ENCODE measurements at places on chromosomes 4 and X.

DNA sequence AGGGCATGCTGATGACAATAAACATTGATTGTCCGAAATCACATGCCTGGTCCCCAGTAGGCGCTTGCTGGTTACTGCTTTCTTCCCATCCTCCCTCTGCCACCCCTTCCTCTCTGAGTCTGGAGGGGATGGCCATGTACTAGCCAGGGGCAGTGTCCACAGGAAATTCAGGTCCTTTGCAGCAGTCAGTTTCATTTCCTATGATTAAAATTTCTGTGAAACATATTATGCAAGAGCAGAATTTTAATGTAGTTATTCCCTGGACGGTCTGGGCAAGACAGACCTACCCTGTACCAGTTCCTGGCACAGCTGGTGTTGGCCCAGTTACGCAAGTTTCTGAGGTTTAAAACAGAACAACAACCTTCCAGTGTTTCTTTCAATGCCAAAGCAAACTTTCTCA lies 28.2 kb upstream of the TLR2 start:
- no peak for DNase-seq

DNA sequence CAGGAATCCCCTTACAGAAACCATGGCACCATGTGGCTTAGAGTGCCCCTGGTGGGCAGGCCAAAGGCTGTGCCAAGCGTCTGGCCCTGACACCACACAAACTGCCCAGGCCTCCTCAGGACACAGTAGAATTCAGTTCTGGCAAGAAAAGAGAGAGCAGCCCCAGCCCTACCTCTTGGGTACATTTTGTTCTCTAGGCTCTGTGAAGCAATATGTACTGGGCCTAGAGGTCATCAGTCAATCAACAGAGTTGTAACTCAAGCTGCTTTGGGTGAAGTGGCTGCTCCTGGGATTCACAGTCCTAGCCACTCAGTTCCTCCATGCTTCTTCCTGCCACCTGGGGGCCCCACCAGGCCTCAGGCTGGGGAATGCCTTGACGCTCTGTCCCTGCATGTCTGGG lies 158.1 kb upstream of the MAMLD1 start:
- DNase-seq = no peak

GRCh38 chr4:95676190-95676589 lies 127.4 kb upstream of the UNC5C start:
- no peak for DNase-seq

- DNase-seq = no peak
Observed at GRCh38 chr4:165634766-165635165, 238.3 kb upstream of the TLL1 start.

- no peak for DNase-seq
Observed at GRCh38 chr4:13523591-13524503, 20.5 kb downstream of the NKX3-2 start.

- no peak for DNase-seq
Observed at GRCh38 chr4:177236886-177237285, 72.8 kb upstream of the NEIL3 start.

DNA sequence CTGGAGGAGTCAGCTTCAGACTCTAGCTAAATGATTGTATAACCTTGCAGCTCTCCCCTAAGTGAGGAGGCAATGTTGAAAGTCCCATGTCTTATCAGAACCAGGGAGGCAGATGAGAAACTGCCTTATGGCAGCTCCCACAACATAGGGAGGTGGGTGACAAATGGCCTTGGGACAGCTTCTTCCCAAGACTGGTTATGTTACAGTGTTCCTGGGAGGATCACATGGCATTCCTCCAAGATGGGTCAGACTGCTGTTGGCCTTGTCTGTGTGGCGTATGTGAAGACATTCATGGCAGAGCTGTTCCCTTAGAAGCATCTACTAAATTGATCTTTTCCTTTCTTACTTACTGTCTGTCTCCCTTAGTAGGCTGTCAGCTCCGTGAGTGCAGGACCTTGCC lies 42.0 kb downstream of the HPRT1 start:
- DNase-seq = no peak

GRCh38 chr4:80276931-80277330 lies 10.5 kb downstream of the FGF5 start:
- no peak for DNase-seq

Measured in NCI-H774 (cell line).